ENCODE measurements at places on chromosomes 13 and 19.

GRCh38 chr19:48752496-48753365 lies at the start of gene FUT1:
Gene FUT1, minus strand, starts transcription at chr19:48752641. Its CDS starts 1,360 bp downstream, at chr19:48751281.
- no peak for DNase-seq

DNA sequence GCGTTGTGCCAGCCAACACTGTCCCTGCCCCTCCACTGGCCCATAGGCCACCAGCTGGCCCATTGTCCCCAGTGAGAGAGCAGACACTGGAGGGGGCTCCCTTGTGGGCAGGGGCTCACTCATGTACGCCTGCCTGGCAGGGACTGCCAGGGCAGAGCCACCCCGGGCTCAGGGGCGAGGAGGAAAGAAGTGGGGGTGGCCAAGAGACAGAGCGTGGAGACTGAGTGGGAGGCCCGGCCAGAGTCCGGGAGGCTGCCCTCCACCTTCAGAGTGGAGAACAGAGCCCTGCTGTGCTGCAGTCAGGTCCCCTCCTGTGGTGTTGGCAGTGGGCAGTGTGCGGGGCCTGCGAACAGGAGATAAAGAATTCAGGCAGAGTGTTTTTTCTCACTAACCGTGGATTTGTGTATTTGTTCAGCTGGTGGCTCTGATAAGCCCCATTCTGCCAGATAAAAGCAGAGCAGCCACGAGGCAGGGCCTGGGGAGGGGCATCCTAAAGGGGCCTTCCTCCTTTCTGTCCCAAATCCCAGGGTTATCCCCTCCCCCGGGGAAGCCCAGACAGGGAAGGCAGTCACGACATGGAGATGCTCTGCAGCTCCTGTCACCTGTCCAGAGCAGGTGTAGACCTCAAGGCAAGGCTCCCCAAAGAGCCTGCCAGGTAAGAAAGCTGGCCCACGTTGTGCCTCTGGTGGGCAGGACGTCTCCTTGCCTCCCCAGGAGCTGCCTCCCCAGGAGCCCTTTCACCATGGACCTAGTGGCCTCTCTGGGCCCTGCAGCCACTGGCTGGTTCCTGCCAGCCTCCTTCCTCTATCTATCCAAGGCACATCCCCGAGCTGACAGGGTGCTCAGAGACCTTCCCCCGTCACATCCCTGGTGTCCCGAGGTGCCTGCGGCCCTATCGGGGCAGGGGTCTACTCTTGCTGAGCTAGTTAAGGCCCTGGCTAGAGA lies 33.0 kb downstream of the LYL1 start:
- DNase-seq, result no peak

DNA sequence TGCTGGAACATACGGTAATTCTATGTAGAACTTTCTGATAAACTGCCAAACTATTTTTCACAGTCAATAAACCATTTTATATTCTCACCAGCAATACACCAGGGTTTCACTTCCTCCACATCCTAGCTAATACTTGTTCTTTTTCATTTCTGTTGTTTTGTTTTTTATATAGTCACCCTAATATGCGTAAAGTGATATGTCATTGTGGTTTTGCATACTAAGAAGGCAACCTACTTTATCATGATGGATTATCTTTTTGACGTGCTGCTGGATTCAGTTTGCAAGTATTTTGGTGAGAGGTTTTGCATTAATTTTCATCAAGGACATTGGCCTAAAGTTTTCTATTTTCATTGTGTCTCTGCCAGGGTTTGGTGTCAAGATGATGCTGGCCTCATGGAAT lies 1384.1 kb downstream of the UQCRFS1 start:
- no peak for DNase-seq

DNA sequence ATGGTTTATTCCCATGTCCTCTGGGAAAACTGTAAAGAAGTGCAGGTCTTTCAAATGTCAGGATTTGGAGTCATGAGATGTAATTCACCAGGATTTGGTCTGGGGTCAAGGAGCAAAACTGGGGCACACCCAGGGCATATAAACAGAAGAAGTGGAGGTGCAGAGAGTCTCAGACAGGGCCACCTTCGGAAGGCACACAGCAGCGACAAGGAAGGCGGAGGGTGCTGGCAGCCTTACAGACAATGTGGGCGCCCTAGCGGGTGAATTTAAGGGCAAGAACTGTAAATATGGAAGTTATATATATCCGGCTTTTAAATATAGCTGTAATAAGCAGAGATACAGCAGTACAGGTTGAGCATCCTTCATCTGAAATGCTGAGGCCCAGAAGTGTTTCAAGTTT lies 31.2 kb downstream of the DHRS12 start:
- no peak for DNase-seq

DNA sequence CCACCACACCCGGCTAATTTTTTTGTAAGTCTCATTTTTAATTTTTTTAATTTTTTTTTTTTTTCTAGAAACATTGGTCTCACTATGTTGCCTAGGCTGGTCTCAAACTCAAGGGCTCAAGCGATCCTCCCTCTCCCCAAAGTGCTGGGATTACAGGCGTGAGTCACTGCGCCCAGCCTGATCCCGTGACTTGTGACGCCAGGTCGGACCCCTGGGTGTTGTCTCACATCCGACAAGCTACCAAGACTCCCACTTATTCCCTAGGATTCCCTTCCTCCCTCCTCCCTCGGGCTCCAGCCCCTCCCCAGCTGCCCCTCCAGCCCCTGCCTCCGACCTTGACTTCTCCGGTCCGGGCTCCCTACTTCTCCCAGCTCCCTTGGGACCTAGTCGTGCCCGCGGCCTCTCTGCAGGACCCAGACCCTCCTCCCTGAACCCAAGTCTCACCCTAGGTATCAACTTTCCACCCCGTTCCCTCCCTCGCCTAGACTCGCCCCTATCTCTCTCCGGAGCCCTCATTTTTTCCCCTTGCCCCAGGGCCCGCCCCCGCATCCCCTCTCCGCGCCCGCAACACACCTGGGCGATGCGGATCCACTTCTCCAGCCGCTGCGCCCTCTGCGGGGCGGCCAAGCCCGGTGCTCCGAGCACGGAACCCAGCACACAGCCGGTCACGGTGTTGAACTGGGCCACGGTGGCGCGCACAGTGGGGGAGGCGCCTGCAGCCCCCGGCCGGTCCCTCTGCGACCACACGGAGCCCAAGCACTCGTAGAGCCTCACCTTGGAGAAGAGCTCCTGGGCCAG lies 13.1 kb downstream of the RGL3 start:
- no peak for DNase-seq

GRCh38 chr19:11421371-11422098 lies 2.4 kb upstream of the RGL3 start:
- no peak for DNase-seq

DNA sequence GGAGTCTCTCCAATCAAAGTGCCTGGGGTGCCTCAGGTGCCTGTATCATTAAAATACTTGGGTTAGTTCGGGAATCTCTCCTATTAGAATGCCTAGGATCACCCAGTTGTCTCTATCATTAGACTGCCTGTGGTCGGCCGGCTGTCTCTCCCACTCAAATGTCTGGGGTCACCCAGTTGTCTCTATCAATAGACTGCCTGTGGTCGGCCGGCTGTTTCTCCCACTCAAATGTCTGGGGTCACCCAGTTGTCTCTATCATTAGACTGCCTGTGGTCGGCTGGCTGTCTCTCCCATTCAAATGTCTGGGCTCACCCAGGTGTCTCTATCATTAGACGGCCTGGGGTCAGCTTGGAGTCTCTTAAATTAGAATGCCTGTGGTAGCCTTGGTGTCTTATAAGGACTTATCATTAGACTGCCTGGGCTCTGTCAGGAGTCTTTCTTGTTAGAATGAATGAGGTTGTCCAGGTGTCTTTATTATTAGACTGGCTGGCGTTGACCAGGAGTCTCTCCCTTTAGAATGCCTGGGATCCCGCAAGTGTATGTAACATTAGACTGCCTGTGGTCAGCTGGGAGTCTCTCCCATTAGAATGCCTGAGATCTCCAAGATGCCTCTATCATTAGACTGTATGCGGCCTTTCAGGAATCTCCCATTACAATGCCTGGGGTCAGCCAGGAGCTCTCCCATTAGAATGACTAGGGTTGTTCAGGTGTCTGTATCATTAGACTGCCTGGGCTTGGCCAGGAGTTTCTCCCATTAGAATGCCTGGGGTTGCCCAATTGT lies 1555.5 kb downstream of the UQCRFS1 start:
- DNase-seq, result no peak
